ENCODE measurements at places on chromosomes 1 and 21. TPM values are rescaled to one million over a fixed set of nuclear protein-coding genes. Genes with fewer than 3 reads are reported as not detected.

The ARID1A gene
- 8.7 TPM for total RNA-seq

The VANGL2 gene
- 2.3 TPM for total RNA-seq

The S100A1 gene
- total RNA-seq, result not detected

The DPT gene
- total RNA-seq, result not detected

The SPATA45 gene
- total RNA-seq, result not detected

The CFHR2 gene
- not detected for total RNA-seq

The TRPM2 gene
- total RNA-seq, result under 0.01 TPM

The RIMKLA gene
- not detected for total RNA-seq

The COL24A1 gene
- under 0.01 TPM for total RNA-seq

The APOBEC4 gene
- total RNA-seq, result not detected

The GJA8 gene
- not detected for total RNA-seq

All from bronchial epithelial cell (primary cell).